ENCODE measurements at places on chromosomes 3 and 15. TPM values are rescaled to one million over a fixed set of nuclear protein-coding genes. Genes with fewer than 3 reads are reported as not detected.

Gene SEMA6D
- 13.5 TPM for total RNA-seq

Gene TAMM41
- total RNA-seq: 20.8 TPM

Gene PDIA3
- 89.3 TPM for total RNA-seq

Gene CD86
- total RNA-seq: 2.9 TPM
